Stimulated activated naive B cell treated with anti-CD40 and anti-IgM and Interleukin-4, amounts not matched to agents 10 μg/mL and 1 μg/mL and 100 μg/mL, for 72 hours (primary cell): ENCODE measurements at places on chromosomes 6 and 20.

DNA sequence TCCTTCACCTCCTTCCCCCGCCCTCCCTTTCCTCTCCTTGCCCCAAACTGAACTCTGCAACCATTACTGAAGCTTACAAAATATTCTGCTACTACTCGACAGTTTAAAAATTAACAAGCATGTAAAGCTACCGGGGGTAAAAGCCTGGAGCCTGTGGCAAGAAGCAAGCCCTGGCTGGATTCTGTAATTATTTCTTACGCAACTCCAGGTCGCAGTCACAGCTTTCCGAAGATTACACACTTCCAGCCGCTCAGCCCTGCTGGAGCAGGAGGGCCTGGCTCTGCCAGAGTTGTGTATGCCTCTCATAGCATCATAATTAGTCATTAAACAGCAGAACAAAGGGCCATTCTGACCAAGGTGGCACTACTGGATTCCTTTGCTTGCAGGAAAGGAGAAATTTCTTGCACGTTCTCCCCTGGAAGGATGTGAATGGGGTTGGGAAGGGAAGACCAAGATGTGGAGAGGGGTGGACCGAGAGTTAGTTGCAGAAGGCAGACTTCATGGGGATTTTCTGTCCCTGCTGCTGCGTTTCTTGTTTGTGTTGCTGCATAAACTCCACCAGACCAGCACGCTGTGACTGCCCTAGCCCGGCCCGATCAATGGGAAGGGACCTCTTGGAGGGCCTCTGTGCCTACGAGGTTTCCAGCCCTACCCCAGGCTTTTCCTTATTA, 23.6 kb downstream of the FOXQ1 start:
- no peak for DNase-seq

- no peak for DNase-seq
Measured at GRCh38 chr6:167779129-167779992, 47.4 kb upstream of the AFDN start.

DNA sequence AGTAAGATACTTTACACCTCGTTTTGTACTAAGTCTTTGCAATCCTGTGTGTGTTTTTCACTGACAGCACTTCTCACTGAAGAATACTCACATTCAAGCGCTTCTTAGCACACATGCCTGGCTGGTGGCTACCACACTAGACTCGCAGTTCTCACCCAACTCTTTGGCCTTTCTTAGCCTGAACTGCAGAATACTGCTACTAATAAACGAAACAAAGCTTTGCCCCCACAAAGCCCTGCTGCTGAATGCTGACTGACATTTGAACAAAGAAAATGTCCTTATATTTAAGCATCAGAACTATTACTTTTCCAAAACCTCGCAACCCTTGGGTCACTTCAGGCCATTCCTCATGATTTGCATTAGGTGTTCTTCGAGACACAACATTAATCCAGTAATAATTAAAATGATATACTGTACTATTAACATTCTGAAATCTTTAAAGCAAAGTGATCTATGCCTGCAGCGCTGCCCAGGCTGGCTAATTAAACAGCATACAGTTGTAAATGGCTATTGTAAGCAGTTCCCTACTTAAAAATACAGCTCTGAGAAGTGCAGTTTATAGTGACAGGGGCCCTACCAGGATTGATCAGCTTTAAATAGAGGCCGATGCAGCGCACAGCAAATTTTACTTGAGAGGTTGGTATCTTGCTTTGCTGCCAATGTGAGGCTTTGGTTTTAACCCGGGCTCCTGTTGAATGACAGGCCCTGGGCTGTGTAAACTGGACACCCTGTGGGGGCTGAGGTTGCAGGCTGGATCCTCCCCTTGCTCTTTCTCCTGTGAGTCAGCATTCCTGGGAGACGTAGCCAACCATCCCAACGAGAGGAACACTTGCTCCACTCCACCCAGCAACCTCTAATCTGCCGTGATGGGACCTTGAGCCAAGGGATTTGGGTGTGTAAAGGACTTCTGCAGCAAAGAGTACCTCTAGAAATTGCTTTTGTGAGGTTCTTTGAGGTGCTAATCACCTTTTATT, 899.0 kb downstream of the TFAP2A start:
- no peak for DNase-seq

- no peak for DNase-seq
Measured at GRCh38 chr20:48786951-48787705, 40.7 kb downstream of the PREX1 start.

GRCh38 chr6:16503241-16503775, 258.0 kb downstream of the ATXN1 start:
- no peak for DNase-seq

DNA sequence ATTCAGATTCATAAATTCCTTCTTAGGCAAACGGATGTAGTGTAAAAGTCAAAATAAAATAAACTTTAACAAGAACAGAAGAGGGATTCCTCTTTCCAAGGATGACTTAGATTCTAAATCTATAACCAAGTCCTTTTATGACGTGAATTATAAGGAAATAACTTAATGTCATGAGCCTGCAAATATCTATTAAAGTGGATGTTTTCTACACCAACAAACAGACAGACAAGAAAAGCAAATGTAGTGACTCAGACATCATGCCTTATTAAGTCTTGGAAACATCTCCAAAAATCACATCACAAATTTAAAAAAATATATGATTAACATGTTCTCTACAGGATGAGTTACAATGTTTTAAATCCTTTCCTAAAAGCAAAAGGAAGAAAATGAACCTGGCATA, 397.1 kb downstream of the ESR1 start:
- no peak for DNase-seq

DNA sequence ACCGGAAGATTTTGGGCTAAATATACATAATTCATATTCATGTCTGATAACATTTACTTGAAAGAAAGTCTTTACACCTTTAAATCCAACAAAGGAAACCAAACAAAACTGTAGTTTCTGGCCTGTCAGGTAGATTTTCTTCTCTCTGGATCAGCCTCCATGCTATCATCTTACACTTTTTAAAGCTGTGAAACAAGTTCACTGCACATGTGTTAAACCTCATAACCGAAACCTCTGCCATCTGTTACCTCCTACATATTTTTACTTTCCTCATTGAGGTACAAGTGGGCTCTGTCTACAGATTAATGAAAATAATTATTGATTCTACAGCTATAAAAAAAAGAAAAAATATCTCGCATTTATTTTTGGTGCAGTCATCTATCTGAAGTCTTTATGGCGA, 149.9 kb downstream of the RALGAPA2 start:
- DNase-seq, result no peak

GRCh38 chr6:72916298-72916697, 294.4 kb downstream of the KCNQ5 start:
- DNase-seq, result no peak

DNA sequence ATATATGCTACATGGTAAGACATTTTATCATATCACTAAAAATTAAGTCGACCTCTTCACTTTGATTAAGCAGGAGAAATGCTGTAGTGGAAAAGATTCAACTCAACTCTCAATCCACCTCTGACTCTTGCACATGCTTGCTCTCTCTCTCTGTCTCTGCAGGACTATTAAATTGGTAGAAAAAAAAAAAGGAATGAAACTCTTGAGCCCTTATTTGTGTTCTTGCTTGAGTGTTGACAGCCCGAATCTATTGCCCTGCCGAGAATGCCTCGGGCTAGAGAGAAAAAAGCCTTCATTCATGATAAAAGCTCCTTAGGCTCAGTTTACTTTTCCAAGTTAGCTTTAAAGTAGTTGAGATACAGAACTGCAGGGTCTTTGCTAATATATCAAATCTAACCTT, 722.2 kb downstream of the PRKN start:
- DNase-seq, result no peak

DNA sequence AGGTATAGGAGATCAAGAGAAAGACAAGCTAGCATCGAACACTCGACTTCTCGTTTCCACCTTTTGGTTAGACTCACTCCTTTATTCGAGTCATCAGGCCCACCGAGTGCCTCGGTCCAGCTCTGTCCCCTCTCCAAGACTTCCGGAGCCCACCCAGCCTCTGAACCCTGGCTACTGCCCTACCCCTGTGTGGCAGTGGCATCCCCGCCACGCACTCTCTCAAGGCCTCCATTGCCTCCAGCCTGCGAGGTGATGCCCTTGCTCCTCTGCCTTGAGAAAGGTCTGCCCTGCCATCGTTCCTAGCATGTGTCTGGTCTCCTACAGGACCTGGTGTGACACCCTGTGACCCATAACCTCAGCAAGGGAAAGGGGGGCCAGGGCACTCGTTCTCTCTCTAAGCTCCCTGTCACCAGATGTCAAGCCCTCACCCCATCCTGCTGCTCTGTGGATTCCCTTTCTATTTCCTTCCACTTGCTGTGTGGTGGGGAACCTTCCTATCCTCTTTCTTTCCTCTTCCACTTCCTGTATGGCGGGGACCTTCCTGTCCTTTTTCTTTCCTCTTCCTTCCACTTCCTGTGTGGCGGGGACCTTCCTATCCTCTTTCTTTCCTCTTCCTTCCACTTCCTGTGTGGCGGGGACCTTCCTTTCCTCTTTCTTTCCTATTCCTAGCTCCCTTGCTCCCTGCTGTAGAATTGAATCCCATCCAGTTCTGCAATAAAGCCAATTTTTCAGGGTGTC, 44.7 kb upstream of the QKI start:
- no peak for DNase-seq

GRCh38 chr6:118968416-118968815, 33.5 kb upstream of the MCM9 start:
- DNase-seq, result no peak

DNA sequence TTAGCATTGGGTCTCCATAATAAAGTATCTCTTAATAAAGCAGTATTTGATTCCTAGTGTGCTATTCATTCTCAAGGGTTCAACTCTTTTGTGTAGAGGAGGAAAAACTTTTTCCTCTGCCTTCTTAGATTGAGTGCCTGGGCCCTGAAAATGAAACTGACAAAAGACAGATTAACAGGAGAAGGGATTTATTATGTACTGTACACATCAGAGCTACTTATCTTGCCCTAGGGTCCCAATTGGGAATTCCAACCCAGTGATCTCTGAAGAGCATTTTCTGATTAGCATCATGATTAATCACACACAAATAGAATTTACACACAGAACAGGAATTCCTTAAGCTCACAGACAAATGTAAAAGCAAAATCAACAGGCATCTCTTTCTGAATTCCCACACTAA, 128.9 kb downstream of the CD164 start:
- no peak for DNase-seq

- DNase-seq, result no peak
Measured at GRCh38 chr6:130233330-130233729, 10.6 kb upstream of the SAMD3 start.

DNA sequence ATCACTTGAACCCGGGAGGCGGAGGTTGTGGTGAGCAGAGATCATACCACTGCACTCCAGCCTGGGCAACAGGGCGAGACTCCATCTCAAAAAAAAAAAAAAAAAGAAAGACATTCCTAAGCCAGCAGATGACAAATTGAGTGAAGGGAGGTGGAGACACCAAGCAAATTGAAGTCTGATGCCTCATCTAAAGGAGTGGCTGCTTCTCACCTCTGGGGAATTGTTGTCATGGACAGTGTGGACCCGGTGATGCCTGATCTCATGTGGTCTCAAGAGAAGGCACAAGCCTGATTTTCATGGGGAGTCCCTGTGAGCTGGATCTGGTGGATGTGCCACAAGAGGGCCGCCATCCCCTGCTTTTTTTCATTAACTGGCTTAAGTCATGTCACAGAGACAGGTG, 272.0 kb downstream of the ZNF217 start:
- DNase-seq, result no peak

DNA sequence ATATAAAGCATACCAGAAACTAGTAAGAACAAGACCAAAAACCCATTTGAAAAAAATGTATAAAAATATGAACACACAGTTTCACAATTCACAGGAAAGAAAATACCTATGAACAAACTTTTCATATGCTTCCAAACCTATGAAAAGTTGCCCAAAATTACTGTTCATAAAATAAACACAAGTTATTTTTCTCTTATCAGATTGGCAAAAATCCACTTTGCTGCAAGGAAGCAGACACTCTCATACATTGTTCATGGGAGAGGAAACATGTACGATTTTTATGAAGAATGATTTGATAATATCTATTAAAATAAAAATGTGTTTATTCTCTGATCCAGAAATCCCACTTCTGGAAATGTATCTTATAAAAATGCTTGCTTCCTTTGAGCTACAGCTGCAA, 40.0 kb upstream of the OCSTAMP start:
- DNase-seq, result no peak

DNA sequence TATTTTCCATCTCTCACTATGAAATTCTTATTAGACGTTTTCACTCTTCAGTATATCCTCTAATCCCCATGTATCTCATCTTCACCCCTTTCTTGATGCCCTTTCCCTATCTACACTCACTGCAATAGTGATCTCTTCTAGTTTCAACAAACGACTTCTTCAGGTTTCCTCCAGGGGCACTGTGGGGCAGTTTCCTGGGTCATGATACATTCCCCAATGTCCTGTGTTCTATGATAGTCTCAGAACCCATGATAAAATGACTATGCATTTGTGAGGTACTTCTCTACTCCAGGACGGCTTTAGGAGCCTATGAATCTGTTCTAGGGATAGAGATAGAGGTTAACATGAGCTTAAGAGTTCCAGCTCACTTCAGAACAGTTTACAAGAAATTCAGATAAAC, 183.3 kb downstream of the FOXC1 start:
- DNase-seq, result no peak

GRCh38 chr6:38364127-38364526, 275.6 kb downstream of the BTBD9 start:
- no peak for DNase-seq

GRCh38 chr6:144660561-144661115, 375.5 kb downstream of the UTRN start:
- DNase-seq, result no peak

DNA sequence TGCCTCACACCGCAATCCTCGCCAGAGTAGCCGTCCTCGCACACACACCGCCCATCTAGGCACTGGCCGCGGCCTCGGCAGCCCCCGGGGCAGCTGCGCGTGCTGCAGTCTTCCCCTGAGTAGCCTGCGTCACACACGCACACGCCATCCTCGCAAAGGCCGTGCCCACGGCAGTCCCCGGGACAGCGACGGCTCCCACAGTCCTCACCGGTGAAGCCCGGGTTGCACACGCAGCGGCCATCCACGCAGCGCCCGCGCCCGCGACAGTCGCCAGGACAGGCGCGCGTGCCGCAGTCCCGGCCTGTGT, 13.1 kb downstream of the TNXB start:
- no peak for DNase-seq

DNA sequence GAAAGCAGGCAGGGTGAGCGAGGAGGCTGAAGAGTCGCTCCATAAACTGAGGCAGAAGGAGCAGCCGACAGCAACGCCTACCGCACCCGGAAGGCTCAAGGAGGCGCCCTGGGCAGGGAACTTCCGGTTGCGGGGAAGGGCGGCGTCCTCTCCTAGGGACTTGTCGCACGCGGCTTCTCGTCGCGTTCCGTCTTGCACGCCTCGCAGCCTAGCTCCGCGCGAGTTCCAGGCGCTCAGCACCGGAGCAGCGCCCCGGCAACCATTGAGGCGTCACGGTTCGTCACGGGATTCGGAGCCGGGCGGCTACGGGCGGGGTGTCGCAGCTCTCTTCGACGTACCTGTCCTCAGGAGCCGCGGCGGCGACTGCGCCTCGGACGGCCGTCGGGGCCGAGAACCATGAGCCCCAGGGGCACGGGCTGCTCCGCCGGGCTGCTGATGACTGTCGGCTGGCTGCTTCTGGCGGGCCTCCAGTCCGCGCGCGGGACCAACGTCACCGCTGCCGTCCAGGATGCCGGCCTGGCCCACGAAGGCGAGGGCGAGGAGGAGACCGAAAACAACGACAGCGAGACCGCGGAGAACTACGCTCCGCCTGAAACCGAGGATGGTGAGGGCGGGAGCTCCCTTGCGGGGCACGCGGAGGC, at the start of gene SPACA1:
SPACA1 (plus strand) TSS at position 332 of the 641 bp plus-strand sequence; CDS start at position 397, 65 bp downstream.
- DNase-seq, result no peak

- DNase-seq, result no peak
Measured at GRCh38 chr6:36839749-36840431, 646 bp upstream of the CPNE5 start.
